ENCODE measurements at places on chromosomes 12 and 14.
A peak's percentile ranks its signal among the peaks of the same experiment; 100 is the strongest.

GRCh38 chr14:61764342-61765122 is 2.3 kb downstream of the SNAPC1 start:
- DNase-seq = no peak

DNA sequence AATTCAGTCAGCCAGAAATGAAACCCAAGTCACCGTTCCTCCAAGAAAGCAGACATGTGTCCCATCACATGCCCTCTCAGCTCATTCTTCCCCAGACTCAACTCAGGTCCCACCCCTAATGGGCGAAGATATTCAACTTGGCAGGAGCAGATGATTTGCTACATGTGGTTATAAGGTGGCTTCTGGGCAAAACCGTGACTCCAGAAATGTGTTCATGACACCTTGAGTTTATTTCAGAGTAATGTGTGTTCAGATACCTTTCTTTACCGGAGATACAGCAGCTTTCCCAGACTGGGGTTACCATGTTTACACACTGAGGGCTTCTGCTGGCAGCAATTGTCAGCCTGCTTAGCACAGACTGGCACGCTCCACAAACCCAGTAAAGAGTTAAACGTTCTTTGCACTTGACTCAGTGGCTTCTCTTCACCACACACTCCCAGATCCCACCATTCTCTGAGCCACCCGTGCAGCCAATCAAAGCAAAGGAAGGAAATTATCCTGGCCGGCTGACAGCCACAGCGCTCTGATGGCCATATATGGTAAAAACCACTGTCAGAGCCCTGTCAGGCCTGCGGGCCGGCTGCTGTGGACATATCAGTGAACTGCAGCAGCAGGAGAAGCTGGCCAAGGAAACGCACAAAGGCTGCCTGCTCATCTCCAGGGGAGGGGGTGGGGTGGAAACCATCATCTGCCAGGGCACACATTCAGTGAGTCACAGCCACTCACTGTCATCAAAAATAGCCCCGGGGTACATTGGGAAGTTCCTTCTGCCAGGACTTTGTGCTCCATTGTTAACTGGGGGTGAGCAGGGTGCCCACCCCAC is 39.9 kb downstream of the CORO1C start:
- DNase-seq = peak; percentile 48

GRCh38 chr12:93297536-93297935 is 80.2 kb upstream of the NUDT4 start:
- DNase-seq = no peak

GRCh38 chr12:120252071-120252906 is 13.2 kb downstream of the PXN start:
- no peak for DNase-seq

DNA sequence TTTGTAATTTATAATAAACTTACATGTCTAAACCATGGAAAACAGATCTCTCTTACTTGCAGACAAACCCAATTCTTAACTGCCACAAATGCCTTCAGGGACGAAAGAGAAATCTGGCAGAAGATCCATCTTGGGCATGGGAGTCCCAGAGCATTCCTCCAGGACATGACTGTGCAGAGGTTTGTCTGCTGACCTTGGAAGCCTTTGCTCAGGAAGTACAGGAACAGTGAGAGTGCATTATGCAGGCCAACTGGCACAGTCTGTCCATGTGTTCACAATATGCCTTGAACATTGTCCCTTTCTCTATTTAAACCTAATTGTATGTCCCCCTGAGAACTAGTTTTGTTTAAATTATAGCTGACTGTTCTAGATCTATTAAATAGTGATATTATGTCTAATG is 467.1 kb downstream of the ATP23 start:
- DNase-seq = no peak

DNA sequence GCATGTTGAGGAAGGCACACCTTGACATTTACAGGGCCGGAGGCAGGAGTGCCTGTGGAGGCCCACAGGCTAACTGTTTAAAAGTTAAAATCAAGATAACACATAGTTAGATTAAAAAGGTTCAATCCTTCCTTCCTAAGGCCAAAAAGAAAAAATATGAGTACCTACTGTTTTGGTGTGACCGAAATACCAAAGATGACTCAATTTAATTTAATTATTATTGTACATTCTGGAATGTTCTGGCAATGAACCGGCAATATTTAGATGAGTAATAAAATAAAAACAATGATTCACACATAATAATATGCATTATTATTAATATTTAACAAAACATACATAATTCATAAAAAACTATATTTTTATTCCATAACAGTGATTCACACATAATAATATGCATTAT is 136.8 kb upstream of the NTF3 start:
- DNase-seq = no peak

GRCh38 chr12:62290846-62291245 is 30.6 kb downstream of the USP15 start:
- no peak for DNase-seq

GRCh38 chr12:94488463-94488862 is 28.8 kb upstream of the CEP83 start:
- DNase-seq = no peak

GRCh38 chr14:94544726-94545125 is 16.5 kb upstream of the SERPINA4 start:
- no peak for DNase-seq

GRCh38 chr12:80632835-80633234 is 74.6 kb upstream of the MYF6 start:
- DNase-seq = no peak

DNA sequence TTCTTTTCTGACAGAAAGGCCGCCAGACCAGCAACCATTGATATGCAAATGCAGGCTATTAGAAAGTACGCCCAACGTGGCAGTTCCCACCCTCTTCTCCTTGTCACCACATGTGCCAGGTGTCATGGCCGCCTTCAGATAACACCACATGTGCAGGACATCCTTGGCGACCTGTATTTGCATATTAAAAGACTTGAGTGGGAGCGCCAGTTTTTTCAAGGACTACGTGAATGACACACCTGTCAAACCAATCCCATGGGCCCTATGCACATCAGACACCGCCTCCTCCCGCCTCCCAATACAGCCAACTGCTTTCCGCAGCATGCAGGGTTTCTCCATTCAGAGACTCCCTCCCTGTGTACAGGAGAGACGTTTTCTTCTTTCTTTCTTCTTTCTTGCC is 318.6 kb upstream of the FAR2 start:
- DNase-seq = no peak

- DNase-seq = no peak
These were observed 25.6 kb downstream of the FIGNL2 start for GRCh38 chr12:51822956-51823355.

- DNase-seq = no peak
These were observed 644.7 kb downstream of the VRK1 start for GRCh38 chr14:97441740-97442362.

DNA sequence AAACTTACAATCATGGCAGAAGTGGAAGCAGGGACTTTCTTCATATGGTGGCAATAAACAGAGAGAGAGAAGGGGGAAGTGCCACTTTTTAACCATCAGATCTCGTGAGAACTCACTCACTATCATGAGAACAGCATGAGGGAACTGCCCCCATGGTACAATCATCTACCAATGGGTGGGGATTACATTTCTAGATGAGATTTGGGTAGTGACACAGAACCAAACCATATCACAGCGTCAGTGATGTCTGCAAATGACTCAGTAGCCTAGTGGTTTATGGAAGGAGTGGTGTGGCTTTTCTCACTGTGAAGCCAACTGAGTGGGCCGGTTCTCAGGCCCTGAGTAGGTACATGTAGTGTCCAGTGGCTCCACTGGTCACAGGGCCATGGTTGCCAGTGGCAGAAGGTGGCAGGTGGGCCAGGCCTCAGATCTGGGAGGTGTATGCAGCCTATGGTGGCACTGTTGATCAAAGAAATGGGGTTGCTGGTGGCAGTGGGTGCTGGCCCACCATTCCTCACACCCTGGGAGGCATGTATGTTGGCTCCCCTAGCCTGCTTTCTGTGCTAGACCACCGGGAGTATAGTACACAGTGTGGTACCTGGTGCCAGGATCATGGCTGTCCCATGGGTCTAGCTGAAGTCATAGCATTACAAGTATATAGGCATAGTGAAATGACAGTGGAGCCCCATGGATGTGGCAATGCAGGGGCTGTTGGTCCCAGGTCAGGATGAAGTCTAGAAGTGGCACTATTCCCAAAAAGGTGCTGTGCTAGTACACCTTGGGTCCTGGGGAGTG is 191.9 kb downstream of the NUBPL start:
- no peak for DNase-seq

- DNase-seq = no peak
These were observed 145.5 kb upstream of the OTX2 start for GRCh38 chr14:56955745-56956144.

- peak; percentile 15 for DNase-seq
These were observed 42.6 kb upstream of the CHGA start for GRCh38 chr14:92880351-92880750.

DNA sequence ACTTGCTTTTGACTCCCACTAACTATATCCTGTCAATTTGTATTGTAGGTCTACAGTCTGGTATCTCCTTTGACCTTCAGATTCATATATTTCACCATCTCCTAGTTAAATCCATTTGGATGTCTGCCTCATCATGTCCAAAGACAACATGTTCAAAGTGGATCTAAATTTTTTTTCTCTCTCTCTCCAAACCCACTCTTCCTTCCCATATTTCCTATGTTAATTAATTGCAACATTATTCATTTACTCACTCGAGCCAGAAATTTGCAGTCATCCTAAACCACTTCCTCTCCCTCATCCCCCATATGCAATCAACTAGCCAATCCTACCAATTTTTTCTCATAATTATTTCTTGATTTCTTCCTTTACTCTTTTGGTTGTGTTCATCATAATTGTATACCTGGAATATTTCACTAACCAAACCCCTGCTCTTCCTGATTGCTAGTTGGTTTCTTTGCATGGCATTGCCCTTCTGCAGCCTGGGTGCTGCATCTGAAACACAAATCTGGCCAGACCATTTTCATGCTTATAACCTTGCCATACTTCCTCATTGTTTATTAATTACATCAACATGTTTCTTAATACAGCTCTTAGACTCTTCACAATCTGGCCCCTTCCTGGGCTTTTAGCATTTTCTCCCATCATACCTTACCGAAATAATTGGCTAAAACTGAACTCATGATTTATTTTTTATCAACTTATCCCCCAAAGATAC is 442.2 kb downstream of the ADAMTS20 start:
- no peak for DNase-seq

DNA sequence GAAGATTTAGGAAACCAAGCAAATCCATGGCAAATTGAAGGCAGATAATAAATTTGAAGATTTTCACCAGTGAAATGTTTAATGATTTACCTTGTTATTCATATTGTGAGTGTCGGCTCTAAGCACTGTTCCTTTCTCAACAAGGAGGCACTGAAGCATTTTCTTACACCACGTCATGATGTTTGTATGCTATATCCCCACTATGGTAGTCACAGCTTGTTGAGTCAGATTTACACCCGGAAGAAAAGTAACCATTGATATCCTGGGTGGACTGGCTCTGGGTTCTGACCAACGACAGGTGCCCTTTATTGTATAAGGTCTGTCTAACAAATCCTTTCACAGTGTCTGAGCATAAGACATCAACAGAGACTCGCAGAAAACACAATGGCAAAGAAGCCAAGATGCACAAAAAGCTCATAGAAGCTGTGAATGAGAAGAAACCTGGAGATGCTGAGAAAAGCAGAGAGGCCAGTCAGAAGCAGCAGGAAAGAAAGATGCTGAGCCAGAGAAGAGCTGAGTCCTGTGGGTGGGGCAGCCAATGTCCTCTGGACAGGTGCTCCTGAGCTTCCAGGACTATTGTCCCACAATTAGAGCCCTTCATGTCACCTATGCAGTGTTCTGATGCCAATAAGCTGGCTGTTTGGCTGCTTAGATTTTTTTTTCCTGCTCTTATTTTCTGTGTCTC is 49.7 kb upstream of the ARHGAP5 start:
- DNase-seq = no peak

- DNase-seq = no peak
These were observed 2.9 kb upstream of the CLBA1 start for GRCh38 chr14:104982548-104983230.

GRCh38 chr14:100827101-100828021 is 1.4 kb downstream of the MEG3 start:
- DNase-seq = no peak
